A549 treated with ZK216348 at 1 μM for 4 hours (cell line): ENCODE measurements at places on chromosomes 6 and 20. TPM values are rescaled to one million over a fixed set of nuclear protein-coding genes. Genes with fewer than 3 reads are reported as not detected.

ADGRF1 gene
- 0.05 TPM in 2 of 5 replicates, not detected in the others for total RNA-seq

OPRM1 gene
- not detected in 5 replicates for total RNA-seq

RSPH4A gene
- 0.14 to 0.26 TPM (median 0.17 TPM) in 5 replicates for total RNA-seq

VGLL2 gene
- not detected in 5 replicates for total RNA-seq

FOXF2 gene
- total RNA-seq: 17.5 to 29.8 TPM (median 25.5 TPM) in 5 replicates

TCP11 gene
- total RNA-seq: not detected in 5 replicates

BRD2 gene
- total RNA-seq: 127 to 155 TPM (median 130 TPM) in 5 replicates

IMPG1 gene
- total RNA-seq: not detected in 5 replicates

TFAP2C gene
- total RNA-seq: 14.4 to 16.9 TPM (median 15.0 TPM) in 5 replicates

RNF5 gene
- total RNA-seq: 32.5 to 48.7 TPM (median 45.6 TPM) in 5 replicates

RIPPLY2 gene
- 0.65 to 0.91 TPM in 2 of 5 replicates, not detected in the others for total RNA-seq

SALL4 gene
- total RNA-seq: 1.3 to 2.6 TPM (median 1.4 TPM) in 5 replicates

ATP6V1G2 gene
- 0.33 to 1.3 TPM (median 0.69 TPM) in 5 replicates for total RNA-seq

SRPK1 gene
- total RNA-seq: 26.6 to 43.0 TPM (median 33.4 TPM) in 5 replicates

GRM1 gene
- total RNA-seq: 0.02 to 0.11 TPM in 2 of 5 replicates, not detected in the others

IPCEF1 gene
- 0.03 TPM in 1 of 5 replicates, not detected in the others for total RNA-seq

NKX2-4 gene
- total RNA-seq: not detected in 5 replicates

CTNNBL1 gene
- 65.0 to 69.2 TPM (median 66.2 TPM) in 5 replicates for total RNA-seq

ULBP3 gene
- total RNA-seq: 3.4 to 5.0 TPM (median 3.6 TPM) in 5 replicates

SEC23B gene
- total RNA-seq: 50.8 to 60.0 TPM (median 58.1 TPM) in 5 replicates

RNGTT gene
- 5.6 to 9.7 TPM (median 8.1 TPM) in 5 replicates for total RNA-seq

MEI4 gene
- not detected in 5 replicates for total RNA-seq

MYH7B gene
- 0.13 to 0.25 TPM (median 0.18 TPM) in 3 of 5 replicates, not detected in the others for total RNA-seq

VSTM2L gene
- total RNA-seq: 10.6 to 19.8 TPM (median 15.5 TPM) in 5 replicates

HLA-DRB1 gene
- not detected in 5 replicates for total RNA-seq

MUCL3 gene
- 0.08 to 0.17 TPM (median 0.10 TPM) in 5 replicates for total RNA-seq

DPPA5 gene
- total RNA-seq: not detected in 5 replicates

PMEPA1 gene
- total RNA-seq: 159 to 471 TPM (median 396 TPM) in 5 replicates

LSM2 gene
- total RNA-seq: 52.1 to 67.9 TPM (median 59.7 TPM) in 5 replicates

RRP36 gene
- total RNA-seq: 67.6 to 88.6 TPM (median 72.1 TPM) in 5 replicates

LGSN gene
- 1.7 to 3.4 TPM (median 3.0 TPM) in 5 replicates for total RNA-seq

CST4 gene
- not detected in 5 replicates for total RNA-seq

UNC93A gene
- not detected in 5 replicates for total RNA-seq

DBNDD2 gene
- 25.4 to 28.8 TPM (median 27.3 TPM) in 5 replicates for total RNA-seq

ZSCAN23 gene
- total RNA-seq: not detected in 5 replicates

GRIK2 gene
- total RNA-seq: 0.21 to 0.57 TPM (median 0.47 TPM) in 5 replicates

KIF6 gene
- 0.11 to 0.45 TPM (median 0.13 TPM) in 4 of 5 replicates, not detected in the other for total RNA-seq

WFDC5 gene
- not detected in 5 replicates for total RNA-seq

RUNX2 gene
- total RNA-seq: 1.2 to 1.9 TPM (median 1.4 TPM) in 5 replicates

PROKR2 gene
- not detected in 5 replicates for total RNA-seq

FNDC1 gene
- 0.05 to 0.13 TPM (median 0.08 TPM) in 4 of 5 replicates, not detected in the other for total RNA-seq

MTFR2 gene
- total RNA-seq: 10.4 to 14.4 TPM (median 11.9 TPM) in 5 replicates

CDS2 gene
- 42.3 to 66.4 TPM (median 59.8 TPM) in 5 replicates for total RNA-seq

IL20RA gene
- total RNA-seq: not detected in 5 replicates

KIAA1586 gene
- total RNA-seq: 2.9 to 5.1 TPM (median 4.3 TPM) in 5 replicates

FRS3 gene
- total RNA-seq: 1.5 to 3.3 TPM (median 2.3 TPM) in 5 replicates

RAD21L1 gene
- not detected in 5 replicates for total RNA-seq

SF3B5 gene
- 171 to 220 TPM (median 201 TPM) in 5 replicates for total RNA-seq

SPTLC3 gene
- total RNA-seq: not detected in 5 replicates

CASS4 gene
- total RNA-seq: 0.08 to 0.09 TPM in 2 of 5 replicates, not detected in the others

DCDC2 gene
- 2.0 to 3.3 TPM (median 2.5 TPM) in 5 replicates for total RNA-seq
